ENCODE measurements at places on chromosomes 11 and 22.

DNA sequence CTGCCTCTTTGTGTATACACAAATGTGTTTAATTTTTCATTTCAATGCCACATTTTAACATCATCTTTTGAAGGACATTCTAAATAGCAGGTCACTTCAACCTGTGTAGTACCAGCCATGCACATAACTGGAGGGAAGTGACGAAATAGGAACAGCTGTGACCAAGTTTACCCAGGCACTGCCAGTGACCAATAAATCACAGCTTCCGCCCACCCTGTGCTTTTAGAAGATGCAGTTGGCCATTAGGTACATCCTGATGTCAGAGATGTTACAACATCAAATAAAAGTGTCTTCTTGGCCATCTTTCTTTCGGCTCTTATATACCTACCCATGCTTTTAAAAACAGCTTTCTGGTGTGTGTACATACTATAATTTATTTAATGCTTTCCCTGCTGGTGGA lies 7.8 kb downstream of the LDLRAD3 start:
- no peak for DNase-seq

GRCh38 chr11:118434553-118435289 lies 1.6 kb upstream of the KMT2A start:
- peak; percentile 68 for DNase-seq

DNA sequence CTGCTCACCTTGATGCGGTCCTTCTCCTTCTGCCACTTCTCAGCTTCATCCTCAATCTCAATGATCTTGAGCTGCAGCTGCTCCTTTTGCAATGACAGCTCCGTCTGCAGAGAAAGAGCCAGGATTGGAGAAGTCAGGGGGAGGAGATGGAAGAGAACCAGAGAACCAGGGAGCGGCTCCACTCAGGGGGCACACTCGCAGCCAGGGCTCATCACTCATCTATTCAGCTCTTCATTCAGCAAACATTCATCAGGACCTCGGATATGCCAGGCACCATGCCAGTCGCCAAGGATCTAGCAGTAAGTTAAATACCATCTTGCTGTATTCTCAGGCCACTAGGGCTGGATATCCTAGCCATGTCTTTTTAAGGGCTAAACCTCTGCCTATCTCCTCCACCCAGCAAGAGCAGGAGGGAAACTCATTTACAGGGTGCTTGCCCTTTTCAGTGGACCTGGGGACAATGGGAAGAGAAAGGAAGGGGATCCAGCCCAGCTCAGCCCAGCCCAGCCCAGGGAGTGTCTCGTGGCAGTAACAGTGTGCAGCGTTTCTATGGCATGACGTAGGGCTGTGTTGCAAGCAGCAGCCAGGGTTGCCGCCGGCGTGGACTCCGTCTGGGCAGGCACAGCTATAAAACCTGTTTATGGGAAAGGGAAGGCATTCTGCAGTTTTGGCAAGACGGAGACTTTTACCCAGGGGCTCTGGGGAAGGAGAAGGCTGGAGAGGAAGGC lies 9.4 kb downstream of the TRIM29 start:
- DNase-seq: no peak

- DNase-seq: no peak
Observed at GRCh38 chr11:94494126-94494680, 419 bp downstream of the ANKRD49 start.

DNA sequence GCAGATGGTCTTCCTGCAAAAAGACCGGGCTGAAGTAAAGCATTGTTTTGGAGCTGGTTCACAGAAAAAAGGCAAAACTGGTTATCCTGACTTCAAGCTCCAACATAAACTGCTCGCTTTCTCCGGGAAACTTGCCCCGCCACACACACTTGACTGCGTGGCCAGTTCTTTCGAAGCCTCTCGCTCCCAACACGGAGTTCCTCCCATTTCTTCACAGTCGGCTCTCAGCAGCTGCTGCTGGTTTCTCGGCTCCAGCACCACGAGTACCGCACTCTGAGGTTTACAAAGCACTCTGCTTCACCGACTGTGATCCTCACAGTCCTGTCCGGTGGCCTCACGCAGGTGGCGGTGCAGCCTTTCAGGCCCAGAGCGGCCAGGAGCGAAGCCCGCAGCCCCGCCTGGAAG lies 264 bp downstream of the CHEK1 start:
- no peak for DNase-seq

- no peak for DNase-seq
Observed at GRCh38 chr11:95520369-95521132, 269.0 kb downstream of the FAM76B start.

GRCh38 chr11:116499396-116500003 lies 273.3 kb downstream of the BUD13 start:
- DNase-seq: no peak

GRCh38 chr22:49590851-49591445 lies 236.7 kb downstream of the BRD1 start:
- no peak for DNase-seq

- no peak for DNase-seq
Observed at GRCh38 chr11:71265559-71266092, 13.2 kb upstream of the SHANK2 start.

DNA sequence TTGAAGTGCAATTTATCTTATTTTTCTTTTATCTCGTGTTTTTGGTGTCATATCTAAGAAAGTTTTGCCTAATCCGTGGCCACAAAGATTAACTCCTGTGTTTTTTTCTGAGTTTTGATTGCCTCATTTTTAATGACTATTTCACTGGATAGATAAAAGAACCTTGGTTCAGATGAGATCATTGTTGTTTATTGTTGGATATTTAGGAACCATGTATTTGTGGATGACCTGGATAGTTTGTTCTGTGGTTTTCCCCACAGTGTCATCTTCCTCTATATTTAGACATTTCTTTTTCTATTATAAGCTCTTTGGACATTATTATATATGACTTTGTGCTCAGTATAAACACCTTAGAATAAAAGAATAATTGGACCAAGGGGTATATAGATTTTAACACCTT lies 37.2 kb downstream of the PPP6R3 start:
- DNase-seq: no peak

DNA sequence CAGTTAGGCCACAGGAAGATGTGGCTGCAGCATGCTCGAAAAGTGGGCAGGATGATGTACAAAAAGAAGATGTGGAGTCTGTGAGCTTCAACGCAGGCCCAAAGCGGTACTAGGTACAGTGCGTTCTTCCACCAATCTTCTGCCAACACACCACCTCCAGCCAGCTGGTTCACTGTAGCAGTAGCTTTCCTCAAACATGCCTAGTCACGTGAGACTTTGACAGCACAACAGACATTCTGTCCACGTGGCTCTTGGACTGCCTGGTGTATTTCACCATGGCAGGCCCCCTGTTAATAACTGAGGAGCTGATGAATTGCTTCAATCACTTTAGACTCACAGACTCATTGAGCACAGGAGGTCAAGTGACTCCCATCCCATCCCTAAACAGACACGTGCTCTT lies 14.1 kb downstream of the SYN3 start:
- peak; percentile 41 for DNase-seq

DNA sequence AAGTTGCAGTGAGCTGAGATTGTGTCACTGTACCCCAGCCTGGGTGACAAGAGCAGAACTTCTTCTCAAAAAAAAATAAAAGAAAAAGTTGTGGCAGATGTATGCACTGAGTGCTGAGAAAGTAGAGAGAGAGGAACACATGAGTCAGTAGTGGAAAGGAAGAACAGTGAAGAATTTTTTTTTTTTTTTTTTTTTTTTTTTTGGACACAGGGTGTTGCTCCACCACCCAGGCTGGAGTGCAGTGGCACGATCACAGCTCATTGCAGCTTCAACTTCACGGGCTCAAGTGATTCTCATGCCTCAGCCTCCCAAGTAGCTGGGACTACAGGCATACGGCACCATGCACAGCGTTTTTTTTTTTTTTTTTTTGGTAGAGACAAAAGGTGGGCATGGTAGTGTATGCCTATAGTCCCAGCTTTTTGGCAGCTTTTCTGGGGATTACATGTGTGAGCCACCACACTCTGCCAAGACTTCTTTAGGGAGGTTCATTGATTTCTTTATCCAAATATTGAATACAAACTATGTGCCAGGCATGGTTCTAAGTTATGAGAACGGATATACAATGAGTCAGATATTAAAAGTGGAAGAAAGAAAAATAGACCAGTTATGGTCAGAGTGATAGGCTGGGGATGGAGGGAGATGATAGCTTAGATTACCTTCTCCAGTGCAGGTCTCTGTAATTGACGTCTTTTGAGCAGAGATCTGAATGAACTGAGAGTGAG lies 62.0 kb downstream of the YAP1 start:
- no peak for DNase-seq

- no peak for DNase-seq
Observed at GRCh38 chr11:88303037-88303436, 34.5 kb downstream of the CTSC start.

DNA sequence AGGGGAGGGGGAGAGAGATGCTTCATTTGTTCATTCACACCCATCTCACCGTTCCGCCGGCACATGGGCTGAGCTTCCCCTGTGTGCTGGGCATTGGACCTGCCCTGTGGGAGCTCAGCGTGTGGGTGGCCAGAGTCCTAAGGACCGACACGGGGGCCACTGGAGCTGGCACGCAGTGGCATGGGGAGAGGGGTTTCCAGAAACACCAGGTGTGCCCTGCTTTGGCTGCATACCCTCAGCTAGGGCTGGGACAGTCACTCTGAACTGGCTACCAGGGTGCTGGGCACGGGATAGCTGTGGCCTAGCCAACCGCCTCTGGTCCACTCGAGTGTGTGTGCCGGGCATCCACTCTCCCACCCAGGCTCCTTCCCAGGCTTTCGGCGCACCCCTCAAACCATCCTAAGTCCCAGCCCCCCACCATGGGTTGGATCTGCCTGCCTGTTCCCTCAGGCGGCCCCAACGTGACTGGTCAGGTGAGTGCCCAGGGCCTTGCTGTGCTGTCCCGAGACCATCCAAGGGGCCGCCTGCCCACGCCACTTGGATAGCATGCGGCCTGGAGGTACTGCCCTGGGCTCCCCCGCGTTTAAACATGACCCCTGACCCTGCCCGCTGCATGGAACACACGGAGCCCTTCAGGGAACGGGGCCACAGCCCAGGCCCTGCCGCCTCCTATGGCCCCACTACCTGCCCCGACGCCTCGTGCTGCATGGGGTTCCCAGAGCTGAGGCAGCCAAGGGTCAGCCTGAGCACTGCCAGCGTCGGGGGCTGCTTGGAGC lies 51.6 kb upstream of the LINC01488 start:
- no peak for DNase-seq

GRCh38 chr11:6099577-6099976 lies 7.9 kb upstream of the OR56B4 start:
- DNase-seq: no peak

DNA sequence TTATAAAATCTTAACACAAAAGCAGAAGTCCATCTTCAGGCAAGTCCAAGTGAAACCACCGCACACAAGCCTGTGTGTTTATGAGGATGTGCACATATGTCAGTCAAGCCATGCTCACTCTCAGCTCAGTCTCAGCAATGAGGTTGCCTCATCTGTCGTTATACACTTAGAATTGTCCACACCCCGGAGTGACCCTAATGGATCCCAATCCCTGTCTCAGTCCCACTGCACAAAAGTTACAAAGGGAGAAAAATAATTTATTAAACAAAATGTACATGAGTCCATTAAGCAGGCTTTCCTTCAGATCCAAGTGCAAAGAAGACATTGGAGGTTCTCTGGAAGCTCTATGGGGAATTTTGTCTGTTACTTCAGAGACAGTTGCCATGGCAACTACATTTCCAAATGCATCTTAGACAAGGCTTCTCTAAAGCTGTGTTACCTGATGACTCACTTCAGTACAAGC lies 24.4 kb downstream of the OR8B12 start:
- no peak for DNase-seq

DNA sequence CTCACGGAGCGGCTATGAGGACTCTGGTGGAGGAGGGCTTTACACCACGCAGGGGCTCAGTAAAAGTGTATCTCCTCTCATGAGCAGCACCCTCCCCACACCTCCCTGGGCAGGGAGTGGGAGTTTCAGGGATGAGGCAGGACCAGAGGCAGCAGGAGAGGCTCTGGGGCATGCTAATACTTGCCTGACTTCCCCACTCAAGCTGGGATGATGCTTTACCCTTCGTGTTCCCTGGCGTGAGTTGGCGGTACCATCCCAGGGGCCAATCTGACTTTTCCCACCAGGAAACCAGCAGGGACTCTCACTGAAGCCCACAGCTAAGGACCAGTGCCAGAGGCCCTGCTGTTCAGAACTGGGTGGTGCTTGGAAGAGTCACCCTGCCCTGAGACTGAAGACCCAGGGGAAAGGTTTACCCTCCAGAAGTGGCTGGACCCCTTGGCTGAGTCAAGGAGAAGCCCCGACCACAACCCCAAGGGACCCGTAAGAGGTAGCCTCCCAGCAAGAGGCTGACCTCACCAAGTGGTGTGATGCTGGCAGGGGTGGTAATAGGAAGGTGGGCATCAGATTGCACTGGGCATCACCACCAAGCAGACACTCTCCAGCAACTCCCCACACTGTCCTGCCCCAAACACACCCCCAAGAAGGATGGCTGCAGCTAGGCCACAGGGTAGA lies 65.6 kb downstream of the THAP12 start:
- no peak for DNase-seq

GRCh38 chr11:7050191-7050590 lies 29.9 kb downstream of the NLRP14 start:
- DNase-seq: no peak

DNA sequence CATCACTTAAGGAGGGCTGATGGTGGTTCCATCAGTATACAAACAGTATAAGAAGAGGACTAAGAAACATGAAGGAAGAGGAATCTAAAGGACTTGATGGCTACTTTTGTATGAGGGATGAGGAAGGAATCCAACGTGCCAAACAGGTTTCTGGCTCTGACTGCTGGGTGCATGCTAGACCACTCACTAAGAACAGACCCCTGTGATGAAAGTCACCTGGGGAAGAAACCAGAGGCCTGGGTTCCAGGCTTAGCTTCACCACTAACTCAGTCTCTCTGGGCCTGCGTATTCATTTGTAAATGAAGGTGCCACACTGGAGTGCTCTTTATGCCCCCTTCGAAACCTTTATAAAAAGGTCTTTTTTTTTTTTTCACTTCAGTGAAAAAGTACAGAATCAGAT lies 55.1 kb downstream of the AAMDC start:
- no peak for DNase-seq

GRCh38 chr11:20045098-20045688 lies 115.1 kb downstream of the DBX1 start:
- DNase-seq: no peak

GRCh38 chr11:71928737-71929443 lies at the start of gene RNF121:
TSS of gene RNF121 (plus strand) at chr11:71929046. CDS start at chr11:71929062, 16 bp downstream.
- DNase-seq: peak; percentile 86

DNA sequence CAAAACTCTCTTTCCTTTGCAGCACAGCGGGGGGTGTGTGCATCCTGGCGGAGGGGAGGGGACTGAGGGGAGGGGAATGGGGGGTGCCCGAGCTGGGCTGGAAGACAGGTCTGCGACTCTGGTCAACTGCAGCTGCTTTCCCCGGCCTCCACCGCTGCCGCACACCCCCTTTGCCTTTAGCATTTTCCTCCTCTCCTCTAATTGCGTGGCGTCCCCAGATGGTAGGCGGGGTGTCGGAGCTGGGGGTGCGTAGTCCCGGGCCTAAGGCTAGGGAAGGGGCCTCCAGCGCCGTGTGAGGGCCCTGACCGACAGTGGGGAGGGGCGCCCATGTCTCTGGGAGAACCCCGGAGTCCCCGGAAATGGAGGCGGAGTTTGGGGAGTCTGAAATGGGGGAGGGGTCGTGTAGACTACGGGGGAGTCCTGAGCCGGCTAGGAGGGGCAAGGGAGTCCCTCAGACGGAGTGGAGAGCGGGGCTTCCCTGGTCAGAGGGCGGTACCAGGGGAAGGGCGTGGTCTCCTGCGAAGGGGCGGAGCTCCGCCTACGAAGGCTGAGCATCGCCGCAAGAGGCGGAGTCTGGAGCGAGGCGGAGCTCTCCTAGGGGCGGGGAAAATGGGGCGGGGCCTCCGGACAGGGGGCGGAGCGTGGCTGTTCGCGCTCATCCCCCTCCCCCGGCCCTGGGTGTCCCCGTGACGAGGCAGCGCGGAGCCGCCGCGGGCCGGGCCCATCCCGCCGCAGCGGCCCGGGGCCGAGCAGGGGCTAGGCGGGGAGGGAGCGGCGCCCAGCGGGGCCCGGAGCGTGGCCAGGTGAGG lies at the start of gene PELI3:
Gene PELI3, plus strand, starts transcription at position 681 of the 809 bp plus-strand sequence. CDS start 1,224 bp downstream, outside the sequence.
- peak; percentile 72 for DNase-seq

Measured in NCI-H1694 (cell line).